ENCODE measurements at places on chromosomes 1 and 21. TPM values are rescaled to one million over a fixed set of nuclear protein-coding genes. Genes with fewer than 3 reads are reported as not detected.

The MYBPH gene
- polyA plus RNA-seq: not detected

The IL22RA1 gene
- 0.44 TPM for polyA plus RNA-seq

The ASCL5 gene
- 0.29 TPM for polyA plus RNA-seq

The PTPN14 gene
- 19.8 TPM for polyA plus RNA-seq
